ENCODE measurements at places on chromosomes 2 and 18. TPM values are rescaled to one million over a fixed set of nuclear protein-coding genes. Genes with fewer than 3 reads are reported as not detected.

Gene VWC2L
- total RNA-seq = not detected

Gene PLGLB2
- total RNA-seq = 1.1 TPM

Gene CENPA
- 1.00 TPM for total RNA-seq

Gene ODC1
- 91.2 TPM for total RNA-seq

Gene CD8B
- total RNA-seq = not detected

Gene DOCK10
- 7.8 TPM for total RNA-seq

Gene VAPA
- 235 TPM for total RNA-seq

Gene EEF1B2
- 943 TPM for total RNA-seq

Gene TSPYL6
- total RNA-seq = not detected

Gene EMILIN1
- 242 TPM for total RNA-seq

Gene DSG4
- total RNA-seq = not detected

Gene OTOF
- 0.14 TPM for total RNA-seq

Gene C2orf66
- total RNA-seq = not detected

Gene STARD6
- not detected for total RNA-seq

Gene GATA6
- total RNA-seq = 28.6 TPM

Gene LIMS2
- total RNA-seq = 3.1 TPM

Gene ARHGEF33
- total RNA-seq = 0.74 TPM
